ENCODE measurements at places on chromosomes 7 and 10.

- H3K4me3 ChIP-seq: no peak overlapping the region
- no peak for DNase-seq
- peaks cover 3% of the 10 kb centered on the region for H3K27me3 ChIP-seq
- H3K36me3 ChIP-seq: no peaks in the 10 kb centered on the region
- peaks cover 20% of the 10 kb centered on the region for H3K4me1 ChIP-seq
- H3K27ac ChIP-seq: no peak overlapping the region
Observed at GRCh38 chr7:235576-236395, 43.4 kb downstream of the FAM20C start.

- peak overlapping the region; percentile 56 for H3K4me3 ChIP-seq
- no peaks in the 10 kb centered on the region for H3K27me3 ChIP-seq
- H3K4me1 ChIP-seq: peaks cover 87% of the 10 kb centered on the region
- H3K27ac ChIP-seq: peak overlapping the region; percentile 83
- no peak for DNase-seq
Observed at GRCh38 chr7:92813390-92814024, 22.9 kb downstream of the CDK6 start.

GRCh38 chr10:53579773-53580172, 807.2 kb upstream of the MBL2 start:
- no peak for DNase-seq
- no peaks in the 10 kb centered on the region for H3K27me3 ChIP-seq
- H3K4me3 ChIP-seq: no peak overlapping the region
- no peaks in the 10 kb centered on the region for H3K4me1 ChIP-seq
- H3K36me3 ChIP-seq: no peaks in the 10 kb centered on the region

DNA sequence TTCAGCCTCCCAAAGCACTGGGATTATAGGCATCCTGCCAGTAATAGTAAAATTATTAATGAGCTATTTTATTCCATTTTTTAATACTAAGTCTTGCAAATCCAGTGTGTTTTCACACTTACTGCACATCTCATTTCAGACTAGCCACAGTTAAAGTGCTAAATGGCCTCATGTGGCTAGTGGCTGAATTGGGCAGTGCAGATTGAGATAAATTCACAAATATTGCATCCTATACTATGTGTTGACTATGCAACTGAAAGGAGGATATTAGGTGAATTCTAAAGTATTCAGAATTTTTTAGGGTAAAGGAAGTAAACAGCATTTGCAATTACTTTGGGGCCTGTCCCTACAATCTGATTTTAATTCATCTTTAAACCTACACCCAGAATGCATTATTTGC, 10.2 kb downstream of the APBB1IP start:
- peaks cover 38% of the 10 kb centered on the region for H3K36me3 ChIP-seq
- no peak for DNase-seq
- H3K27me3 ChIP-seq: no peaks in the 10 kb centered on the region
- H3K4me1 ChIP-seq: peaks cover 39% of the 10 kb centered on the region
- no peak overlapping the region for H3K4me3 ChIP-seq

GRCh38 chr10:71550628-71551027, 153.9 kb downstream of the CDH23 start:
- H3K36me3 ChIP-seq: no peaks in the 10 kb centered on the region
- H3K4me3 ChIP-seq: no peak overlapping the region
- no peak for DNase-seq
- no peak overlapping the region for H3K27ac ChIP-seq
- H3K4me1 ChIP-seq: no peaks in the 10 kb centered on the region

GRCh38 chr10:68501691-68502090, 25.6 kb downstream of the SLC25A16 start:
- H3K27ac ChIP-seq: no peak overlapping the region
- DNase-seq: no peak
- peaks cover 25% of the 10 kb centered on the region for H3K36me3 ChIP-seq
- H3K4me1 ChIP-seq: no peaks in the 10 kb centered on the region

- H3K4me3 ChIP-seq: no peak overlapping the region
- peaks cover 48% of the 10 kb centered on the region for H3K4me1 ChIP-seq
- no peaks in the 10 kb centered on the region for H3K27me3 ChIP-seq
- peaks cover 21% of the 10 kb centered on the region for H3K36me3 ChIP-seq
Observed at GRCh38 chr10:58282615-58283014, 13.7 kb downstream of the CISD1 start.

DNA sequence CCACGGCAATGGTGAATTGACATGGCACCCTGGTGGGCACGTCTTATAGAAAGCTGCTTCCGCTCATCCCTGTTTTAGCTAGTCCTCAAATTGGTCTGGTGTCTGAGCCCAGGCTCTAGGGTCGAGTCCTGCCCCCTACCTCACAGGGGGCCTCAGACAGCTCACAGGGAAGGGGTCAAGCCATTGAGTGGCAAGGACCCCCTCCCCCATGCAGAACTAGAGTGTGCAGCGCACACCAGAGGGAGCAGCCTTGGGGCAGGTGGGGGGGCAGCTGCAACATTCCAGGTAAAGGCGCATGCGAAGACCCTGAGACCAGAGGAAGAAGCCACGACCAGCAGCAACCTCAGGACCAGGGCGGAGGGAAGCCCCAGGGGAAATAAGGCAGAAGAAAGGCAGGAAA, 240.4 kb upstream of the PPP2R2D start:
- no peak overlapping the region for H3K4me3 ChIP-seq
- no peak overlapping the region for H3K27ac ChIP-seq
- no peaks in the 10 kb centered on the region for H3K36me3 ChIP-seq
- DNase-seq: no peak

DNA sequence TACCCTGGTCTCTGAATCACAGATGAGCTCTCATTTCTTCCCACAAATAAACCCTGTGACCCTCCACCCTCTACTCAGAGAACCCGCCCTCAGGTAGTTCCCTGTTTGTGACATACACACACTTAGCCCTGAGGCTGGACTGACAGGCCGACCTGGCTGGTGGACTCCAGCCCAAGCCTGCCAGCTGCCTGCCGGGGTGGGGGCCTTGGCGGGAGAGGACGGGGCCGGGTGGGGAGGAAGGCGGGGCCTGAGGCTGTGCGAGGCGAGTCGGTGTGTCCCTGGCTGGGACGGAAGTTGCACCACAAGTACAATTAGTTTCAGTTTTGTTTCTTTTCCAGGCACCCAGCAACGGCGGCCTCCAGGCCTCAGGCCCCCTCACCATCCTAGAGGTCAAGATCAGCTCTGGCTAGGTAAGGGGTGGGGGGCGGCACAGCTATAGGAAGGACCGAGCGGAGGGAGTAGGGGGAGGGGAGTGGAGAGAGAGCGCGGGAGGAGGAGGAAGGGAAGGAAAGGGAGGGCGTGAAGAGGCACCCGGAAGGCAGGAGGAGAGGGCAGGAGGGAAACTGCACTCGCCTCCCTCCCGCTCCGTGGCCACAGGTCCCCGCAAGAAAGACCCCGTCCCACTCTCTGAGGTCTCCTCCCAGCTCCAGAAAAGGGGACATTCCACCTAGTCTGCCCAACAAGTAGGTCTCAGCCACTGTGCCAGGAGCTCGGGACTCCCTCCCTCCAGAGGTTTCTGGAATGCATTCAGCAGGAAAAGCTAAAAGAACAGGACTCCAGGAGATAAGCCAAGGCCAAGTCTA, at the start of gene TRIM56:
Gene TRIM56 (plus strand): TSS at position 320 of the 803 bp plus-strand sequence. CDS start 1,832 bp downstream, outside the sequence.
- peak within 1 kb of the TSS; percentile 98 for H3K27ac ChIP-seq
- peak; percentile 54 for DNase-seq
- H3K4me3 ChIP-seq: peak within 1 kb of the TSS; percentile 96
- peaks cover 10% of the 10 kb centered on the region for H3K36me3 ChIP-seq
- peaks cover 20% of the 10 kb centered on the region for H3K4me1 ChIP-seq
- H3K27me3 ChIP-seq: peaks cover 3% of the 10 kb centered on the region

- H3K4me1 ChIP-seq: peaks cover 66% of the 10 kb centered on the region
- peak; percentile 39 for DNase-seq
- H3K4me3 ChIP-seq: peak overlapping the region; percentile 50
- H3K27me3 ChIP-seq: no peaks in the 10 kb centered on the region
Observed at GRCh38 chr7:143492799-143493739, 15.4 kb downstream of the TAS2R41 start.

DNA sequence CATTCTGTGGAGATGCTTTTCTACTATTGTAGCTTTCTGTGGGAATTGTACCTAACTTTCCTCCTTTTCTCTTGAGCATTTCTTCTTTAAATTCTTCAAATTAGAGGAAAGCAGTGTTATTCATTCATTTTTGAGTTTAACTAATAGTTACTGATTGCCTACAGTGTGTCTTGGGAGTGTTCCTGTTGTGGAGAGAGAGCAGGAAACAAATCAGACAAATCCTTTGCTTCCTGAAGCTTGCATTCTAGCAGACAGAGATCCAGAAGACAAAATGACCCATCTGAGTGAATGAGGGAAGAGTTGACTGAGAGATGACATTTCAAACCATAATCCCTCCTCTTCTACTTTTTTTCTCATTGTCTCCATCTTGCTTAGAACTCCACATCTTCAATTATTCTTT, 170.4 kb downstream of the SUGCT start:
- no peak for DNase-seq
- no peaks in the 10 kb centered on the region for H3K36me3 ChIP-seq
- peaks cover 2% of the 10 kb centered on the region for H3K27me3 ChIP-seq
- no peak overlapping the region for H3K27ac ChIP-seq
- no peak overlapping the region for H3K4me3 ChIP-seq

DNA sequence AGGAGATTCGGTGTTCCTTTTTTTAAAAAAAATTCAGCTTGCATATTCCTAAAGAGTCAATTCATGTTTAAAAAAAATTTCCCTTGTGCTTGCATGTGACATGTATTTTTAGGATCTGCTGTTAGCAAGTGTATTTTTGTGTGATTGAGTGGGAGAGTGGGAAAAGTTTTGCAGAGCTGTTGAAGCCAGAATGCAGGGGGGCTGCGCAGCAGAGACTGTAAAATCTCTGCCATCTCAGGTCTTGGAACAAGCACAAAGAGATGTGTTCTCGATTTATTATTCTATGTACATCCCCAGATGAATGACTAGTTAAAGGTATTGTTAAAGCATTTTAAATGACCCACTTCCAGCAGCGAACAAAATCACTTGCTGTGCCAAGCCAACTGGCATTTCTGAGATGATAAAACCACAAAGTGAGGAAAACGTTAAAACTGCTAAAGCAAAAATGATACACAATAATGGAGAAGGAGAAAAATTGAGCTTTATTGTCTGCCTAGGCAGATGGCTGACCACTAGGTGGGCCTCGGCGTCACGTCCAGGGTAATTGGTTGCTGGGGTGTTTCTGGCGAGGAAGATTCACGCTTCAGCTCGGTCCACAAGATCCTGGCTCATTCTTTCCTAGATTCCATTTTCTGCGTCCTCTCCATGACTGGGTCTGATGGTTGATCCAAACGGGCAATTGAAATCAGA, 67.0 kb upstream of the ATRNL1 start:
- no peak overlapping the region for H3K27ac ChIP-seq
- no peaks in the 10 kb centered on the region for H3K4me1 ChIP-seq
- H3K27me3 ChIP-seq: peaks cover 5% of the 10 kb centered on the region
- no peak overlapping the region for H3K4me3 ChIP-seq
- no peaks in the 10 kb centered on the region for H3K36me3 ChIP-seq

DNA sequence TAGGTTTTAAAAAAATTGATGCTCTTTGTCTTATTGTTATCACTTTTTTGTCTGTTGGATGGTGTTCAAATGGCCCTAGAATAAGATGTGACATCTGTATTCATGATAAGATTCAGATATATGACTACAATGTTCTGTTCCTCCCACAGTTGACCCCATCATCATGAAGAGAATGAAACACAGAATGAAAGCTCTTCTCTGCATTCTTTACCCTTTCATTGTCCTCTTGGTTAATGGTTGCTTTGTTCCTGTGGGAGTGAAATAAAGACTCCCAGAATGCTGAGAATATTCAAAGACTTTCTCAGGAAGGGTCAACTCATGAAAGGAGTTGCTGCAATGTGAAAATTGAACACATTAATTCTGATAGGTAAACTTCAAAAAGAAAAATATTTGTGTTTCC, 1015.8 kb downstream of the SORCS3 start:
- no peaks in the 10 kb centered on the region for H3K27me3 ChIP-seq
- H3K27ac ChIP-seq: no peak overlapping the region
- H3K4me3 ChIP-seq: no peak overlapping the region
- no peak for DNase-seq
- no peaks in the 10 kb centered on the region for H3K36me3 ChIP-seq

DNA sequence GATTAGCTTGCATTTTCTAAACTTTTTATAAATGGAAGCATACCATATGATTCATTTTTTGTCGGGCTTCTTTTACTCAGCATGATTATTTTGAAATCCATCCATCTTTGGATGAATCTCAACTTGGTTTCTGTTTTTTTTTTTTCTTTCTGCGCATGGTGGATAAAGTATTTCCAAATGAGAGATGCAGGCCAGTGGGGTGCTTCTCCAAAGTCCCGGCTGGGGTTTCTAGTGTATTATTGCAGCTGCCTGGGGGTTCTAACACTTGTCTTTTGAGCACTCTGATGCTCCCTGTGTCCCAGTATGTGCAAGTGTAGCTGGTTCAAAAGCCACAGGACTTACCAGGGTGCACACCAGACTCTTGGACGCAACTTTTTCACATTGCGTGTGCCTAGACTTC, 70.9 kb upstream of the LOXL4 start:
- H3K4me3 ChIP-seq: no peak overlapping the region
- H3K27me3 ChIP-seq: peaks cover 2% of the 10 kb centered on the region
- no peaks in the 10 kb centered on the region for H3K36me3 ChIP-seq
- DNase-seq: no peak
- no peak overlapping the region for H3K27ac ChIP-seq

DNA sequence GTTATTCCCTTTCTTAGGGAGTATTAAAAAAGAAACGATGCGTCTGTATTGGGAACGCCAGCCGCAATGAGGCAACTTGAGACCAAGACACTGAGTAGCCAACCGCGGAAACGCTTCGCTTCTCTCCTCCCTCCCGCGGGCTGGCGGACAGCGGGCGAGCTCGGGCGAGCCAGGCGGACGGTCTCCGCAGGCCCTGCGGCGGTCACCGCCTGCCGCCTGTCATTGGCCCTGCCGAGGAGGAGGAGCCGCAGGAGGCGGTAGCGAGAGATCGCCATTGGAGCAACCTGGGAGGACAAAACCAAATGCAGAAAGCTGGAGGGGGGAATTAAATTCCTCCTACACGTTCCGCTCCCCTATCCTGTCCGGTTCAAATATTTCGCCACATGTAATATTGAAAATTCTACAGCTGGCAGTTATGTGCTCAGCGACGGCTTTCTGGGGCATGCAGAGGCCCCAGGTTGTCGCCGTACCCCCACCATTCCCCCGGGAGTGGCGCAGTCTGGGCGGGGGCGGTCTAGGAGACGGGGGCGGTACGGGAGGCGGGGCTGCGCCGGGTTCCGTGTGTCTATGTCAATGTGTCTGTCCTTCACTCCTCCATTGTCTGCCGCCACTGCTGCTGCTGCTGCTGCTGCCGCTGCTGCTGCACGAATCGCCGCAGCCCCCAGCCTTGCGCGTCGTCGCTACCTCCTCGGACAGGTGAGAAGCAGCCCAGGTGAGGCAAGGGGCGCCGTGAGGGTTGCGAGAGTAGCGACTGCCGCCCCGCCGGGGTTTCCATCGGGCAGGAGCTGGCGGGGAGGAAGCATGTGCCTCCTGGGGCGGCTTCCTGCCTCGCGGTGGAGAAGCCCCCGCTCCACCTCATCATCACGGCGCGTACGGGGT, at the start of the genes ANKMY2 and BZW2:
Gene ANKMY2 (minus strand): TSS at position 162 of the 879 bp plus-strand sequence. CDS start 181 bp downstream, outside the sequence.
Gene BZW2 (plus strand): TSS at position 589 of the 879 bp plus-strand sequence. CDS start 19,263 bp downstream, outside the sequence.
- peak; percentile 97 for DNase-seq
- peak within 1 kb of the TSS; percentile 98 for H3K27ac ChIP-seq
- H3K27me3 ChIP-seq: peaks cover 3% of the 10 kb centered on the region
- peaks cover 17% of the 10 kb centered on the region for H3K36me3 ChIP-seq
